ENCODE measurements at places on chromosomes 16 and 17.

DNA sequence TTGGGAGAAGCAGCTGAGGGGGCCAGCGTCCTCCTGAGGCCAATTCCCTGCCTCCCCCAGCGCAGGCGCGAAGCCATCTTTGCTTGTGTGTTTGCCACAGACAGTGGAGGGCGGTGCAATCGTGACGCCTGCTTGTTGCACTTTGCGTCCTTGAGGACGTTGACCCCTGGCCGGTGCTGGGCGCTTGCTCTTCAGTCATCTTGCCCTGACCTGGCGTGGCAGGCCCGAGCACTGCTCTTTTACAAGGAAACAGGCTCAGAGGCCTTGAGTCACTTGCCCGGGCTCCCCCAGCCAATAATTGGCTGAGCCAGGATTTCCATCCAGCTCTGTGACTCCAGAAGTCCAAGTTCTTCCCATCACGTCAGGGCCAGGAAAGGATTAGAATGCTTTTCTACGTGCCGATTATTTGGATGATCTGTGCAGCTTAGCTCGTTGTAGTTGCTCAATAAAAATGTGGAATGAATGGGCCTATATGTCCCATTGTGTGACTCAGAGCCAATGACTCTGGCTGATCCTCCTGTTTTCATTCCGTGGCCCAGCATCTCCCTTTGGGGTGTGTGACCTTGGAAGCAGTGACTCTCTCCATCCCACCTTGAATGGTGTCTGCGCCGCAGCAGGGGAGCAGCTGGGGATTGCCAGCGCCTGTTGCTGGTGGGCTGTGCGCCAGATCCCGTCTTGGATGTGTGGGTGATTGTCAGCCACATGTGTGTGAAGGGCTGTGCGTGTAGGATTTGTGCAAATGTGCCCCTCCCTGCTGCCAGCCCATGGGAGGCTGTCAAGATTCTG, 214.1 kb downstream of the SEC14L1 start:
- no peak for DNase-seq

- DNase-seq: no peak
These were observed at the start of gene ZNF205 for GRCh38 chr16:3112058-3112880. TSS of gene ZNF205 (plus strand) at chr16:3112586. CDS start at chr16:3113431, 845 bp downstream.

DNA sequence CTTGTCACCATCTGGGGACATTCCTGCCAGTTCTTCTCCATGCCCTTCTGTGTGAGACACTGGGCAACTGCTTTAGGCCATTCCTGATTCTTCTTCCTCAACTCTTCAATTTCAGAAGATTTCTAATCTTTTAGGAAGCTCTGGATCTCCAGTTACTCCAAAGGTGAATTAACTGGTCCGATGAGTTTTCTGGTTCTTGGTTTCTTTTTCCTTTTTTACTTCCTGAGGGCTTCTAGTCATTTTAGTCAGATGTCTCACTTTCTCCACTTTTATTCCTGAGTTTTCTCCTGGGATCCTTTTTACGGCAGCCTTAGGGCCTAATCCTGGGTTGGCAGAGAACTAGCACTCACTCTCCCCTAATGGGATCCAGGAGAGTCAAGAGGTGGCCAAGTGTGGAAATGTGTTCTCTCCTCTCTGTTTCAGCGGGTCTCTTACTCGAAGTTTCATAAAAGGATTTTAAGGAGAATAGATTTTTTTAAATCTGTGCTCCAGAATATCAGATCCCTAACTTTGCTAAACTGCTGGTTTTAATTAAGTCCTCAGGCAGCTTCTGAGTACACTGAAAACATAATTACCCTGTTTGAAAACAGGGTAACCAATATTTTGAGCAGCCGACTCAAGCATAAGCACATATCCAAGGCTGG, 107.6 kb downstream of the RMI2 start:
- no peak for DNase-seq

- DNase-seq: no peak
These were observed 21.8 kb downstream of the CDH8 start for GRCh38 chr16:62014319-62014923.

DNA sequence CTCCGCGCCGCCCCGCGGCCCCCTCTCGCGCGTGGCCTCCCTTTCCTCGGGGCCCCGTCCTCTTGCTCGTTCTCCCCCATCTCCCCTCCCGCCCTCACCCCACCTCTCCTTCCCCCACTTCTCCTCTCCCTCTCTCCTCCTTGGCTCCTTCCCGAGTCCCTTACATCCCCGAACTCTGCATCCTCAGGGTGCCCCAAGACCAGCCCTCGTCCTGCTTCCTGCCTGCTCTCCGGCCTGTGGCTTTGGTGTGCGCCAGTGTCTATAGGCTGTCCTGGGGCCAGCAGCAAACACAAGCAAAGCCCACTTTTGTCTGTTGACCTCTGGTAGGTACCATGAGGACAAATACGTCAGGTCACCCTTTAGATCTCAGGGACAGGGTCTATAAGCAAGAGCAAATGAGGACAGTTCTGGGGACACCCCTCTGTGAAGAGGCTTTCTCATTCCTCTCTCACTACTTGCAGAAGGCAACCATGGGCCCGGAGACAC, 284 bp upstream of the COPZ2 start:
- DNase-seq: no peak

- DNase-seq: no peak
These were observed 26.4 kb downstream of the NMT1 start for GRCh38 chr17:45087504-45087975.

- DNase-seq: no peak
These were observed 70.1 kb downstream of the SMG6 start for GRCh38 chr17:2233441-2233947.

GRCh38 chr17:79023886-79024771, at the start of gene C1QTNF1:
TSS of gene C1QTNF1 (plus strand) at chr17:79024169. CDS start at chr17:79043969, 19,800 bp downstream.
- DNase-seq: no peak

DNA sequence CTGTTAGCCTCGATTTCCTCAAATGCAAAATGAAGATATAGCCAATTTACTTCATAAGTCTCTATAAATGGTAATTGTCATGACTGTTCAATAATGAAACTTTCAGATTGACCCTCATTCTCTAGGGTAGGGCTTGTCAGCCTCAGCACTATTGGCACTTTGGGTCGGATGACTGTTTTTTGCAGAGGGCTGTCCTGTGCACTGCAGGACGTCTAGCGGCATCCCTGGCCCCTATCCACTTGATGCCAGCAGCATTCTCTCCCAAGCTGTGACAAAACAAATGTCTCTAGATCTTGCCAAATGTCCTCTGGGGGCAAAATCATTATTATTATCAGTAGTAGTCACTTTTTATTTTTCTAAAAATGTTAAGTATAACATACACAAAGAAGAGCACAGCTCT, 24.6 kb downstream of the CDH11 start:
- no peak for DNase-seq

DNA sequence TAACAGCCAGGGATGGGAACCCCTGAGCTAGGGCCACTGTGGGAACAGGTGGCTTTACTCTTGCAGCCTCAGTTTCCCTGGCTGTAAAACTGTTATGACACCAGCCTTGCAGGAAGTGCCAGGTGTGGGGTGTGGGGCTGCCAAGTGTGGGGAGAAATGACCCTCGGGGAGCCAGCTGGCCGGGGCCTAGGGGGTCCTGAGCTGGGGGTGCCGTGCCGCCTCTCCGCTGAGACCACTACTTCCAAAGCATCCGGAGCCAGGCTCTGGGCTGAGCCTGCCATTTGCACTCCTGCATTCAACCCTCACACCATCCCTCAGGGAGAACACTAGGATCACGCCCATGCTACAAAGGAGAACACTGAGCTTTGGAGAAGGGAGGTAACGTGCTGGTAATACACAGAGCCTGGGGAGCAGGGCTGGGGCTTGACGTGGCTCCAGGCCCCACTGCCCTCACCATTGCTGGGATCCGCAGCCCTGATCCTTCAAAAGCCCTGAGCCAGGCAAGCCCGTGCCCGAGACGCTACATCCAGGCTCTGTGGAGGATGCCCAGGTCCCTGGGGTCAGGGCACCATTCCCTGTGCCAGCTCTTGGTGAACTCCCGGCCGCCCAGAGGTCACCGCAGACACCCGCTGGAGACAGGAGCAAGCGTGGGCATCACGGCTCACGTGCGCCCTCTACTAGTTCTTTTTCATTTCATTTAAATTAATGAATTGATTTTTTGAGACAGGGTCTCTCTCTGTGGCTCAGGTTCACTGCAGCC, 28.8 kb upstream of the GINS2 start:
- DNase-seq: peak; percentile 8

GRCh38 chr17:58338841-58339754, 10.5 kb upstream of the TSPOAP1 start:
- DNase-seq: no peak

DNA sequence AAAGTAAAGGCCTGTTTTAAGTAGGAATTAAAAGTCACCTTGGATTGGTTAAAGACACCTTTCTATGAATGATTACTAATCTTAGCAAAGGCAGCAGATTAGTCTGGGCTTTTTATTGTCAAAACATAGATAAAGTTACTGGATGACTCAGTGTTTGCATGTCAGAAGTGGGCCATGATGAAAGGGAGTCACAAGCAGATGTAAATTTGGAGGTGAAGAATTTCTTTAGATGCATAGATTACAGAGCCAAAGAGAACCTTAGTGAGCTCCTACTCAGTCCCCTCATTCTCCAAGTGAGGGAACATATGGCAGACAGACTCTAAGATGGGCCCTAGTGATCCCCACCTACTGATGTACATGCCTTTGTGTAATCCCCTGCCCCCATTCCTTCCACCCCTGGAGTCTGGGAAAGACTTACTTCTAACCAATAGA, 124.5 kb downstream of the HS3ST3A1 start:
- no peak for DNase-seq

DNA sequence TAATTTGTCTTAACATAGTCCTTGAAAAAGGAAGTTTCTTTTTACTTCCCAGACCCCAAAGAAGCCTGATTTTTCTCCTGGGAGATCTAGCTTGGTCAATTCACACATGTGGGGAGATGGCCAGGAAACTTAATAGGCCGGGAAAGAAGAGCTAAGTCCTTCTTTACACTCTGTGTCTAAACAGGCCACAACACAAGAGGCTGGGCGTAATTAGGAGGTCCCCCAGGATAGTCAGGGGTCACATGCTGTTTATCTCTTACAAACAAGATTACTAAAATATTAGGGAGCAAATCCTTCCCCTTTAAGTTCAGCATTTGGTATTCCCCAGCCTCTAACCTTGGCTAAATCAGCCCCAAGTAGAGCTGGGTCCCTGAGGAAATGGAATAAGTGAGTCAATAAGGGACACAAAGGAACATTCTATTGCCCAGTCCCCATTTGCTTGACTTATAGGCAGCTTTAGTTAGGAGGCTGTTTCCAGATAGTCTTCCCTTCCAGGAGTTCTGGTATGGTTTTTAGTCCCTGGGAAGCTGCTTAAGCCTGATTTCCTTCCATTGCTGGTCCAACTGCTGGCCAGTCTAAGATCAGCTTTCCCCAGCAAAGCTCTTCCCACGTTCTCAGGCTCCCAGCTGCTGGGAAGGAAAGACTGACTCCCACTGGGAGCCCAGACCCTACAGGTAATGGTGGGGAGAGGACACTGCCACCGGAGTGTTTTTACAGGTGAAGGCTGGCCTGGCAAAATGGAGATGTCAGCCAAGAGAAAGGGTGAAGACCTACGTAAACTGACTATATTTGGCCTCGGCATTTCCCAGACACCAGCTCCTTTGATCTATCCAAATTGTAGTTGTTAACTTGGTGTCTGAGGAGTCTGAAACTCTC, 14.1 kb upstream of the HOXB9 start:
- DNase-seq: no peak

DNA sequence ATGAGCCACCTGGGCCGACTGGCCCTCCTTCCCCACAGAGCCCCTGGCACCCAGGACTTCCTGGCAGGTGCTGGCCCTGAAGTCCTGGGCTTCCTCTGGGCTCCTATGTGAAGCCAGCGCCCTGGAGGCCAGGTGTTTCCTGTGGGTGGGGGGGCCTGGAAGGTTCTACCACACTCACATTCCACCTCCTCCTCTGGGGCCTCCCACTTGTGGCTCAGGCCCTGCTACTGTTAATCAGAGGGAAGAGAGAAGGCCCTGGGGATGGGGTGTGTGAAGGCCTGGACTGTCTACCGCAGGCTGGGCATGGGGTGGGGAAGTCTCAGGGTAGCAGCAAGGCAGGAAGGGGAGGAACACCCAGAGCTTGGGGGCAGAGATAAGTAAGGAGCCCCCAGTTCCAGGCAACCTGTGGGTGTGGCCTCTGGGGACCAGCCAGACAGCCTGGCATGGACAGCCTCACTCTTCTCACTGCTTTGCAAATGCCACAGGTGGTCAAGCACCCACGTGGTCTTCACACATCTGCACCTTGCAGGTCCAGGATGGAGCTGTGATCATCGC, 111.9 kb upstream of the TNRC6C start:
- no peak for DNase-seq

GRCh38 chr17:70055000-70055399, 20.0 kb upstream of the KCNJ16 start:
- DNase-seq: no peak

GRCh38 chr17:4806777-4807604, at the start of gene PLD2:
TSS of gene PLD2 (plus strand) at chr17:4807152. CDS start at chr17:4807773, 621 bp downstream.
- peak; percentile 75 for DNase-seq

DNA sequence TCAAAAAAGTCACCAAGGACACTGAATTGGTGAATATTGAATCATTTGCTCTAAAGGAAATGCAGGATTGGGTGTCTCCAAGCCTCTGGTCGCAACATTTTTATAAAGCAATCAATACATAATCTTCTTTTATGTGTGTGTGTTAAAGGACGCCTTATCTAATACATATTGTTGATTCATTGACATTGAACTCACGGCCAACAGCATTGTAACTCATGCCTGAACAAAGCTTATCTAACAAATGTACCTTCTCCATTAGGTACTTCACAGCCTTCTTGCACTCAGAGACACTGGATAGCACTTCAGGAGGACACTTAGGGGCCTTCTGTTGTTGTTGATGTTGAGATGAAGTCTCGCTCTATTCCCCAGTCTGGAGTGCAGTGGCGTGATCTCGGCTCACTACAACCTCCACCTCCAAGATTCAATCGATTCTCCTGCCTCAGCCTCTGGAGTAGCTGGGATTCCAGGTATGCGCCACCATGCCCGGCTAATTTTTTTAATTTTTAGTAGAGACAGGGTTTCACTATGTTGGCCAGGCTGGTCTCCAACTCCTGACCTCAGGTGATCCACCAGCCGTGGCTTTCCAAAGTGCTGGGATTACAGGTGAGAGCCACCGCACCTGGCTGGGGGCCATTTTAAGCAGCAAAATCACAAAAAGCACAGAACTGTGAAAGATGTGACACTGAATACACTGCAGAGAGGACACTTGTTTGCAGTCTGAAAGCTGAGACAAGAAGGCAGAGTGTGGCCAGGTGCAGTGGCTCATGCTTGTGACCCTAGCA, 13.2 kb upstream of the PDXDC1 start:
- DNase-seq: no peak

DNA sequence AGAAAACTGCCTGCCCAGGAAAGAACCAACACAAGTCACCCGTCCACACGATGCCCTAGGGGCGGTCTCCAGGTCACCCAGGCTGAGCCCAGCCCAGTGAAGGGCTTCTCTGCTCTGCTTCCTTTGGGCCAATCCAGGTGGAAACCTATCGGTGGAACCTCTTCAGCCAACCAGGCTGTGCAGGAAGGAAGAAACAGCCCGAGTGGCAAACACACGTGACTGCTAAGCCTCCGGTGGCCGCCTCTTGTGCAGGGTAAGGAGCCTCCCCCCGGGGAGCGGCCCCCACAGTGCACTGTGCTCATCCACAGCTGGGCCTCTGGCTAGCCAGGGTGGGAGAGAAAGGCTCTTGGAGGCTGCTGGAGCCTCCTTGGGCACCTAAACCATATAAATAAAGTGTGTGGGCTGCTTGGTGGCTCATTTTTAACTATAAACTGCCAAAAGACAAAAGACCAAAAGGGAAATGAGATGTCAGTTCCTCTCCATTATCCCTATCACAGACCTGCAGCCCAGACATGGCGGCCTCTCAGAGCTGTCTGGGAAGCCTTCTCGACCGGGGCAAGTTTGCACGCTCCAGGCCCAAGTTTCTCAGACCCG, 2.4 kb downstream of the RTN4RL1 start:
- DNase-seq: no peak
